ENCODE measurements at places on chromosomes 5 and 9.

DNA sequence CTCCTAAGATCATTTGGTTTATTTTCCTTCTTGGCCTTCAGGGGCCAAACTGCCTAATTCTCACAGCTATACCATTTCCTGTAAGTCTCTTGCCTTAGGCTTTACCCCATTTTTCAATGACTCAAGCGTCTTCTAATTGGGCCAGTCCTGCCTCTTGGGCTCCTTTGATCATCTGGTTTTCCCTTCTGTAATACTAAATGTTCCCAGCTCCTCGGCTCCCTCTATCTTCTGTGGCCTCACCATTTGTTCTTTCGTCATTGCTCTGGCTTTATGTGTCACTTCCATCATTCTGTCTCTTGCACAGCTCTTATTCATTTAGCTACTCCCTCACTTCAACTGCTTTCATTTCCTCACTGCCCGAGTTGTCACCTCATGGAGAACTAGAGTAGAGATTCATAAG is 14.5 kb upstream of the SPINK7 start:
- no peak for DNase-seq

- DNase-seq: peak; percentile 80
Observed at GRCh38 chr9:125407974-125408900, 146.6 kb downstream of the GAPVD1 start.

- DNase-seq: no peak
Observed at GRCh38 chr5:7878381-7878873, 9.5 kb downstream of the MTRR start.

- no peak for DNase-seq
Observed at GRCh38 chr5:20649966-20650365, 662.0 kb upstream of the CDH18 start.

DNA sequence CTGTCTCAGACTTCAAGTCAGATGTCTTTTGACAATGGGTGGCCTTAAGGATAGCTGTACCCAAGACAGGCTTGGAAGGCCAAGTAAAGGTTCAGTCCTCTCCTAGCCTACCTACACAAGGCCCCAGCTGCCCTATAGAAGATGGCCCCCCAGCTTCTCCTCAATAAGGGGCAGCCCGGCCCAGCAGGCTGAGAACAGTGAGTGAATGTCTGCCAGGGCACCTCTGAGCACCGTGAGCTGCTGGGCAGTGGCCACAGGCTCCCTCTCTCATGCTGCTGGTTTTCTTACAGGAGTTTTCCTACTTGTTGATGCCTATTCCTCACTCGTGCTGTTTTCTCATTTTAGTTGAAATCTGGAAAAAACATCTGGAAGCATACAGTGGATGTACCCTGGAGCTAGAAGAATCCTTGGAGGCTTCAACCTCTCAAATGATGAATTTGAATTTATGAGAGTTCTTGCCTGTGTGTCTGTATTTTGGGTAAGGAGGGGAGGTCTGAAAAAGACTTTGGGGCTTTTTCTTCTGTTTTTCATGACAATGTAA is 40.1 kb downstream of the SECISBP2 start:
- no peak for DNase-seq

Data from suprapubic skin (tissue), 4 donors.